ENCODE measurements at places on chromosomes 7 and 10.

DNA sequence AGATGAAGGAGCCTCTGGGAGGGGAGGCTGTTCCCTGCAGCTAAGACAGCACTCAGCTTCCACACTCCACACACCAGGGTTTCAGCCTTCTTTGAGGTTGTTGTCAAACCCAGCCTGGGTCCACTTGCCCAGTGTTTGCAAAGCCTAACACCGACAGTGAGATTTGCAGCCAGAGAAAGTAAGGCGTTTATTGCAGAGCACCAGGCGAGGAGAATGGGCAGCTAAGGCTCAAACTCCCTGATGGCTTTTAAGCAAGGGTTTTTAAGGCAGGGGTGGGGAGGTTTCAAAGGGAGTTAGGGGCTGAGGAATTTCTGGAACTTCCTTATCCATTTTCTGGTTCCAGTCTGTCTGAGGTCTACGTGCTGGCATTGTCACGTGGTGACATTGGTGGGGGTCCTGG is 4.7 kb upstream of the ZNF775 start:
- DNase-seq, result no peak

- no peak for DNase-seq
Measured at GRCh38 chr10:22742678-22743077, 28.3 kb upstream of the PIP4K2A start.

- no peak for DNase-seq
Measured at GRCh38 chr10:116688741-116689495, 53.4 kb downstream of the HSPA12A start.

DNA sequence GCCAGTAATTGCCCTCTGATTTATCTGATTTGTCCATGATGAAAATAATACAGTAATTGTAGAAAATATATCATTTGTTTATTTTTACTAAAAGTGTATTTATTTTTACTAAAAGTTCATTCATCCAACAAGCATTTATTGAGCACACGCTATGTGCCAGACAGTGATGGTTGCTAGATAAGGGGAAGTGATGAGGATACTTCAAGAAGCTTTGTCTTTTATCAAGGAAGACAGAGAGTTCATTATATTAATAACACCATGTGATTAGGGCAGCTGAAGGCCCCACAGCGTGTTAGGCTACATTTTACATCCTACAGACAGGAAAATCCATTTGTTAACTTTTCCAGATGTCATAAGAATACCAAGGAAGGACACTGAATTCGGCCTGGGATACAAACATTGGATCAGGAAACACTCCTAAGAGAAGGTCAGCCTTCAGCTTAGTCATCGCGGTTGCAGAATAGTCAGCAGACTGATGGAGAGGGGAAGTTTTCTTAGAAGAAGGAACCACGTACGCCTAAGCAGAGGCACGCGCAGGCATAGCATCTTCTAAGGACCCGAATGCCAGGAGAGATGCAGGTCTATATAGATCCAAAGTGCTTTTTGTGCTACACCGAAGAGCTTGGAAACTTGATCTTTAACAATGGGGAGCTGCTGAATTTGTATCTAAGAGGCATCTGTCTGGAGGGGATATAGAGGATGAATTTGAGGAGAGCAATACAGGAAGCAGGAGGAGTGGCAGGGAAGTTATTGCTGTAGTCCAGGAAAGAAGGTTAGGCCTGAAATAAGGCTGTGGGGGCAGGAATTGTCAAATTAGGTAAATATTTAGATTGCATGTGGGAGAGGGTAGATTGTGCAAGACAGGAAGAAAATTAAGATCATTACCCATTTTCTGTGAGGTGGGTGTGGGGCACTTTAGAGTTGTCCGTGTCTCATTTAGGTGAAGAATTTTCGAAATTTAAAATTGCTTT is 85.7 kb downstream of the LRGUK start:
- DNase-seq, result no peak

GRCh38 chr10:113442336-113442735 is 110.5 kb upstream of the HABP2 start:
- no peak for DNase-seq

DNA sequence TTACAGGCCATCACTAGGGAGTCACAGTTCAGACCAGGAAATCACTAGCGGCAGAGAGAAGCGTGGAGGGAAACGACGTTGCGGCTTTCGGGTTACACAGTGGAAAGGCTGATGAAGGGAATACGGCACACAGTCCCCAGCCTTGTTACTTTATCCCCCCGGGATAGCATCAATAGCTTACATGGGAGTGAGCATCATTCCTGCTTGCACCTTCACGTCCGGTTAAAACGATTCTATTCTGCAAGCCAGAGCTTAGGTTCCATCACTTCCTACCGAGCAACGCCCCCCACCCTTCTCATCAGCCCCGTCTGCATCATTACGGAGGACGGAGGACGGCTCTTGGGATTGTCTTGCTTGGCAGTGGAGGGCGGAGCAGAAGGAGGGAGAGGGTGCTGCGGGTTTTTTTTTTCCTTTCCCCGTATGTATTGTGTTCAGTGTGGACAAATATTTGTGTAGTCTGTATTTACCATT is 124.9 kb downstream of the CLEC2L start:
- DNase-seq, result no peak

DNA sequence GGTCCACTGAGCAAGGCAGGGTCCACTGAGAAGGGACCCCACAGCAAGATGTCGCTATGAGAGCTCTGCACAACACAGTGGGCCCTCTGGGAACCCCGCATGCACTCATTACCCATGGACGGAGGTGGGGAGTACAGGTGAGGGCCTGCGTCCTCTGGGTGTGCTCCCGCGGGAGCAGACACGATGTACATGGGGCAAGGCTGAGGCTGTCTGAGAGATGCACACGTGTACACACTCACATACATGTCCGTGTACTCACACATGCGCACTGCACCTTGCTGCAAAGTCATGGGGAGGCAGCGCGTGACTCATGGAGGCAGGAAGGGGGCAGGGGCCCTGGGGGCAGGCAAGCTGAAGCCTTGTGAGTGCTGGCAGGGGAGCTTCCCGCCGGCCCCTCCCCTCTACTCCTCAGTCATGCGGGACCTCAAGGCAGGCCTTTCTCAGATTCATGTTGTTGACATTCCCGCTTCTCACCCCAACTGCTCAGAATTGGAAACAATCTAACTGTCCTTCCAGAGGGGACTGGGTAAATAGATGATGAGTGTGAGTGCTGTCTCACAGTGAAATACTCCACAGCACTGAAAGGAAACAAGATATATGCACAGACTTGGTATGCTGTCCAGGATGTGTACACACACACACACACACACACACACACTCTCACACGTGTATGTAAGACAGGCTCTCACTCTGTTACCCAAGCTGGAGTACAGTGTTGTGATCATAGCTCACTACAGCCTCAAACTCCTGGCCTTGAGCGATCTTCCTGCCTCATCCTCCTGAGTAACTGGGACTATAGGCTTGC is 40.0 kb downstream of the GOLGA7B start:
- peak; percentile 9 for DNase-seq

DNA sequence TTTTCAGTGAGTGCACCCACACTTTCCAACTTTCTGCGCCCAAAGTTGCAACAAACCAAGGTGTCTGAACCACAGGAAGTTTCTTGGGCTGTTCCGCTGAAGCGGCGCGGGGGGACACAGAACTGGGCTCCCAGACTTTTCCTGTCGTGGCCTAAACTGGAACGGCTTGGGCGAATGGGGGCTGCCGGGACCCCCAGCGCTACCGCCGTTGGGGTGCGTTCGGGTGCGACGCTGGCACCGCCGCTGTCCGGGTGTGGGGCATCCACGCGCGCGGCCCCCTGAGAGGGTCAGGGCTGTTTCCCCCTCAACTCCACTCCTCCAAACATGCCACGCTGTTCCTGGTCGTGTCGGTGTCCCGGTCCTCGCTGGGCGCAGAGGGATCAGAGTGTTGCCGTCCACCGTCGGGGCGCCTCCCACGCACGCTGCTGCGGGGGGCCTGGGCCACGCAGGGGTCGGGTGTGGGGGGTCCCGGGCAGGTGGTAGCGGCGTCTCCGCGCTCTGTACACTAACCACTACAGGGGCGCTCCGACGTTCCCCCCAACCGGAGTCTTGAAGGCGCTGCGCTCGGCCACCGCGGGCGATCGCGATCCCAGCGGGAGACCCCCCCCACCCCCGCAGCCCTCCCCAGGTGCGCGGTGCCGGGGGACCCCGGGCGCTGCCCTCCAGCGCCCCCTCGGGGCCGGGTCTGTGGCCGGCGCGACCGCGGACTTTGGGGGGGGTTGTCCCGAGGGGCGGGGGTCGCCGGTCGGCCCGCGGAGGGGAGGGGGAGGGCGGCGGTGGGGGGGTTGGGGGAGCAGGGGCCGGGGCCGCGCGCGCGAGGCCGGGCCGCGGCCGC is 2.2 kb upstream of the CUX1 start:
- DNase-seq, result peak; percentile 28

- DNase-seq, result no peak
Measured at GRCh38 chr7:135208102-135208793, 3.1 kb downstream of the WDR91 start.

DNA sequence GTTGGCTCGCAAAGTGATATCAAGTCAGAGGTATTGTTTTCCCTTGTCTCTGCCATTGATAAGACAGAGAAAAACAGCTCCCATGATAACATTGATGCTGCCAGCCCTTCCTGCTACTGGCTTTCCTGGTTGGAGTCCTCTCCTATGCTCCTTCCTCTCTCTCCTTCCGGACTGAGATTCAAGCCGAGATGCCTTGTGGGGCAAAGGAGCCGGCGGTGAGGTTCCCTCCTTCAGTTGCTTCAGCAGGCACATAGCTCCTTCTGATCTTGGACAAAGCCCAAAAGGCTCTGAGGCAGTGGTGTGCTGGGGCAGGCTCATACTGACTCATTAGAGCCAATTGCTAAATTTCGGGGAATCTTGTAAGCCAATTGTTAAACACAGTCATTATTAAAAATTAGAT is 8.8 kb upstream of the ZCCHC24 start:
- DNase-seq, result no peak

GRCh38 chr10:101784558-101784957 is 1.3 kb upstream of the NPM3 start:
- no peak for DNase-seq

GRCh38 chr7:33750177-33750576 is 155.2 kb upstream of the BMPER start:
- DNase-seq, result no peak

GRCh38 chr10:92241158-92241500 is 49.7 kb downstream of the CPEB3 start:
- DNase-seq, result no peak

DNA sequence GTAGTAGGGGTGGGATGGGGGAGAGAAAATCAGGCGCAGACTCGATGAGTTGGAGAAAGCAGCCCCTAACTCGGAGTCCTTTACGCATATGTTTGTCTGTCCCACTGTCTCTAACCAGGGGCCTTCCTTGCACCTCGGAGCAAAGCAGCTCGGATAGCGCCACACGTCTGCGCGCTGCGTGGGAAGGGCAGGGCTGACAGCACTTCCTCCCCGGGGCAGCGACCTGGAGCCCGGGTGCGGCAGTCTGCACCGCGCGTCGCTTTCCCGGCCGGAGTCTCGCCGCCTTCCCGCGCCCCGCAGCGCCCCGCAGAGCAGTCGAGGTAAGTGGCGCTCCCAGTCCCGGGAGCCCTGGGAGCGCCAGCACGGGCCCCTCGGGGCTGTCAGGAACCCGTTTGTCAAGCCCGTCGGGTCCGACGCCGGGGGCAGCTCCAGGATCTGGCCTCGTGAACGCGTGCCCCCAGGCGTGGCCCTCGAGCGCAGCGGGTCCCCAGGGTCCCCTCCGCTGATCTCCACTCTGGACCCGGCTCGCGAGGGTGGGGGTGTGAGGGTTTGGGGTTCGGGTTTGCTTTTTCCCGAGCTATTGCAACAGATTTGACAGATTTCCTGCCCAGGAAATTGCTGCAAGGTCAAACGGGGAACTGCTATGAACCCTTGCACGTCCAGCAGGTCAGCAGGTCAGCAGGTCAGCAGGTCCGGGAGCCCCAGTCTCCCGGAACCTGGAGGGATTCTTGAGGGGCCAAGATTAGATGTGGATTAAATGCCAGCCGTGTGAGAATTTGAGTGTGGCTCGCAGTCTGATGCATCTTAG is 597 bp downstream of the APBB1IP start:
- DNase-seq, result peak; percentile 75

GRCh38 chr10:89404104-89405047 is 10.0 kb upstream of the IFIT5 start:
- DNase-seq, result no peak
